ENCODE measurements at places on chromosomes 3 and 15.

DNA sequence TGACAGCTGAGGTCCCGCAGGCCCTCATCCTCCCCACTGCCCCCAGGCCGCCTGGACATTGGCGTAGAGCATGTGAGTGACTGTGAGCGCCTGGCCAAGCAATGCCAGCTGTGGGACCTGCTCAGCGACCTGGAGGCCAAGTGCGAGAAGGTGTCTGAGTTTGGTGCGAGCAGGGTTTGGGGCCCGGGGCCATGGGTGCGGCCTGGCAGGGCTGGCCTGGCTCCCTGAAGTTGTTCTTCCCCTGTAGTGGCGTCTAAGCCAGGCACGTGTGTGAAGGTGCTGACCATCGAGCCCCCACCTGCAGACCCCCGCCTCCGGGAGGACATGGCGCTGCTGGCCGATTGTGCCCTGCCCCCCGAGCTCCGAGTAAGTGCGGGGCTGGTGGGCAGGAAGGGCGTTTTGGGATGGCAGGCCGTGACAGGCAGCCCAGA is 4.2 kb downstream of the ABTB1 start:
- DNase-seq, result no peak

- no peak for DNase-seq
These were observed 31.9 kb downstream of the UBE2E1 start for GRCh38 chr3:23837691-23838090.

- no peak for DNase-seq
These were observed 5.3 kb downstream of the IP6K2 start for GRCh38 chr3:48711727-48712126.

DNA sequence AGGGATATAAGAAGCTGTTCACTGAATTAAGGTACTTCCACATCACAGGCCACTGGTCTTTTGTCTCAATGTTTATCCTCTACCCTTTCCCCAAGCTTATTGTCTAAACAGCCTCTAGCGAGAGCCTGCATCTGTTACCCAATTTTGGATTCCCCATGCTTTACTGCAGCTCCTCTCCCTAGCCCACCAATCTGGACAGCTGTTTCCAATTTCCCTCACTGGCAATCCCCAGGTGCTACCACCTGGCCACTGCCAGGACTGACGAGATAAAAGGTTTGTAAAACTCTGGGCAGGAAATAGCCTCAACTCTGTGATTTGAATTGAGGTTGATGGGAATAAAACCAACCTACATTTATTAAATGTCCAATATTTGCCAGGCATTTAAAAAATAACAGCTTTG is 58.0 kb upstream of the TEX9 start:
- no peak for DNase-seq

GRCh38 chr15:91890614-91891013 is 37.1 kb downstream of the SLCO3A1 start:
- DNase-seq, result no peak
